Peyer's patch (tissue), 4 donors: ENCODE measurements at places on chromosomes 1 and 21. TPM values are rescaled to one million over a fixed set of nuclear protein-coding genes. Genes with fewer than 3 reads are reported as not detected.

GRCh38 chr1:235917267-235917811, 50.6 kb upstream of the LYST start:
- no peak for DNase-seq

GRCh38 chr1:210364479-210364878, 35.8 kb downstream of the HHAT start:
- DNase-seq = no peak

DNA sequence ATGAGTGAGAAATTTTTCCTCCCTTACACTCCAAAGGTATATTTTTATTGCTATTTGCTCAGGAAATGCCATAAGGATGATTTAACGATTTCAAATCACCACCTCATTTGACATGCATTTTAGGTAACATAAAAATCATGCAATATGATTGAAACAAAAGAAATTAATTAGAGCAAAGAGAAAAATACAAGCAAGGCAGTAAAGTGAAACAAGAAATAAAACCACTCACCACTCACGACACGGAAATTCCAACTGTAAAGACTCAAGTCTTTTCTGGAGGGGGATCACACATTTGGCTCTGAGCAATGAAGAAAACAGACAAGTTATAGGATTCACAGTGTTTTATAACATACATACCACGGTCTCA, 86.8 kb upstream of the ARHGAP29 start:
- DNase-seq = no peak

- DNase-seq = no peak
Measured at GRCh38 chr1:235336903-235337302, 8.5 kb downstream of the GGPS1 start.

- DNase-seq = no peak
Measured at GRCh38 chr1:113429461-113430153, 39.3 kb downstream of the MAGI3 start.

PRAMEF12 gene
- not detected for total RNA-seq

DNA sequence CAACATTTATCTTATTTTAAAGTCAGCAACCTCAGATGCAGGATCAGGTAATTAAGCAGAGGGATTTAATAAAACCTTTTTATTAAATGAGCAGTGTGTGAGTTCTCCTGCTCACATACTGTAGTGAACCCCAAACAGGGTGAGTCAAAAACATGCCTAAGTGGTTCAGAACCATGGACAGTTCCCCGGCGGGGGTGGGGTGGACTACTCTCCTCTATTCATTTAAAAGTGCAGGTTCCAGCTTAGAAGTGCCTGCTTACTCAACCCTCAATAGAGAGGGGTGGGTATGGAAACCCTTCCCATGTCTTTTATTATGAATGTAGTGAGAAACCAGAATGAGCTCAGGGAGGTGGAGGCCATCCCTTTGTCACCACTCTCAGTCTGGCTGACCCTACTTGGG, 397.9 kb downstream of the HHAT start:
- DNase-seq = no peak

GRCh38 chr1:166692346-166692745, 146.9 kb upstream of the POGK start:
- DNase-seq = no peak

- DNase-seq = no peak
Measured at GRCh38 chr1:2428490-2428889, 16.1 kb upstream of the PEX10 start.

DNA sequence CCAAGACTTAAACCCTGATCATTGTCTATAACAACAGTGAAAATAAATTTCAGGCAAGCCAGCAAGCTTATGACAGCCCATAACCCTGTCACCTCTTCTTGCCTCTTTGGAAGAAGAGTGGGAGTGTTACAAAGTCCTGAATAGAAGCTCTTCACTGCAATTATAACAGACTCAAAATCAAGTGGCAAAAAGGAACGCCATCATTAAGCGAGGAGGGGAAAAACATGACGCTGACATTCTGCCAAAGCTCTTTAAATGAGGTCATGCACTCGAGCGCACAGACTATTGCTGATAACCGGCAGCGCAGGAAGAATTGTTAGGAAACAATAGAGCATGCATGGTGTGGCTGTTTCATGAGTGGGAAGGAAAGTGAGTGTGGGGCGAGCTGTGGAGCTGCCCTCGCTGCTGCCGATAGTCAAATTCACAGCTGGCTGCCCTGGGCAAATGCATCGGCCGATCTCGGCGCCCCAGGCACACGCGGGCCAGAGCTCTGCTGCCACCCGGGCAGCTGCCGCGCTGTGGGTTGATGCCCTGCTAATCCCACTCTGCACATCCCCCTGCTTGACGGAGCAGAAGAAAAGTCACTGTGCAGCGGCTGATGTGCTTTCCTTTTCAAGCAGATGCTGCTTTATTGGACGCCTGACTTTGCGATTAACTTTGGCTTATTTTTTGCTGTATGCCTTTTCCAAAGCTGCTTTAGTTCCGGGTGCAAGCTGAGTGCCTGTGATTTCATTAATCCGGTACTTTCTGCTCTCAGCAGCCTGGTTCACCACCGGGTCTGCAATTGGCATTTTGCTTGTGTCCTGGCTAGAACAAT, 102.4 kb upstream of the ST6GALNAC5 start:
- DNase-seq = no peak

CGN gene
- total RNA-seq = 180 TPM

- DNase-seq = no peak
Measured at GRCh38 chr1:45325851-45326506, 716 bp upstream of the HPDL start.

GRCh38 chr1:100631015-100631551, 88.5 kb upstream of the VCAM1 start:
- DNase-seq = no peak

DNA sequence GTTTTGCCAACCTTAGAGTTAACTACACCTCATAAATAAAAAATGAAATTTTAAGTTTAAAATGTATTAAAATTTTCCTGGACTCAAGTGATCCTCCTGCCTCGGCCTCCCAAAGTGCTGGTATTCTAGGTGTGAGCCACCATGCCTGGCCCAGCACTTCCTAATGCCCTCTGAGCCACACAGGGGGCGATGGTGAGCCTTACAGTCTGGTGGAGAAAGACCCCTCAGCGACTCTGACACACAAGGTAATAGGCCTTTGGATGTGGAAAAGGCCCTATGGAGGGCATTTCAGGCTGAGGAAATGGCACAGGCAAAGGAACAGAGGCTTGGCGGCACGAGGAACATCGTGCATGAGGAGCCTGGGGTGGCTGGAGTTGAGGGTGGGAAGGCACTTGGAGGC, 6.7 kb downstream of the CITED4 start:
- no peak for DNase-seq

DNA sequence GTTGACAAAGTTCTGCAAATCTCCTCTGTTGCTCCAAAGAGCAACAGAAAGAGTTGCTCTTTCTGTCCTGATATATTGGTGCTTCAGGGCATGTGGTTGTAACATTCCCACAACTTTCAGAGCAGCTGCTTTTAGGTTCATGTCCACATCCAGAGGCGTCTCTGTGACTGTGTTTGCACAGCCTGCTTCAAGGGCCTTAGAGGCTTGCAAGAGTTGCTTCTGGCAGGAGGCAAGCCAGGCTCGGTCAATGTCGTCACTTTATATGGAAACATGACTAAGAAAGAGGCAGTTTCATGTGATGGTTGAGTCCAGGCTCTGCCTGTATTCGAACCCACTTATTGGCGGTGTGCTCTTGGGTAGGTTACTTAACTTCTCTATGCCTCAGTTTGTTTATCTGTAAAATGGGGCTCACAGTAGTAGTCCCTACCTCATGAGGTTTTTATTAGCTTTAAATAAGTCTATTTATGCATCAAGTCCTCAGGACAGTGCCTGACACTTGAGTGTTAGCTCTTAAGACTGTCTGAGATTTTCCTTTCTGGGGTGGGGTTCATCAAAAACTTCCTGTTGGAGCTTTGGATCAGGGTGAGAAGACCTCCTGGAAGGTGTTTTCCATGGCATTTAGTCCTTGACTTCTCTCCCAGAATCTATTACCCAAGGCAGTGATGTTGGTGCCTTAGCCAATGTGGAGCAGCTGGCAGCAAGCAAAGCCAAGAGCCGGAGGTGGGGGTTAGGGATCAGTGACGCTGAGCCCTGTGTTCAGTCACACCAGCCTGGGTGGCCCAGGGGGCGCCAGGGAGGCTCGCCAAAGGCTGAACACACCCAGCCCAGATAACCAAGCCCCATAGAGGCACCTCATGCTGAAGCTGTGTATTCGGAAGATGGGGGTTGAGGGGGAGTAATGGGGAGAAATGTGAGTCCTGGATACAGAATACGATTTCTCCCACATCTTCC, 18.9 kb downstream of the LHX4 start:
- peak; percentile 21 for DNase-seq

GRCh38 chr1:160466961-160467360, 56.1 kb downstream of the SLAMF6 start:
- no peak for DNase-seq

DNA sequence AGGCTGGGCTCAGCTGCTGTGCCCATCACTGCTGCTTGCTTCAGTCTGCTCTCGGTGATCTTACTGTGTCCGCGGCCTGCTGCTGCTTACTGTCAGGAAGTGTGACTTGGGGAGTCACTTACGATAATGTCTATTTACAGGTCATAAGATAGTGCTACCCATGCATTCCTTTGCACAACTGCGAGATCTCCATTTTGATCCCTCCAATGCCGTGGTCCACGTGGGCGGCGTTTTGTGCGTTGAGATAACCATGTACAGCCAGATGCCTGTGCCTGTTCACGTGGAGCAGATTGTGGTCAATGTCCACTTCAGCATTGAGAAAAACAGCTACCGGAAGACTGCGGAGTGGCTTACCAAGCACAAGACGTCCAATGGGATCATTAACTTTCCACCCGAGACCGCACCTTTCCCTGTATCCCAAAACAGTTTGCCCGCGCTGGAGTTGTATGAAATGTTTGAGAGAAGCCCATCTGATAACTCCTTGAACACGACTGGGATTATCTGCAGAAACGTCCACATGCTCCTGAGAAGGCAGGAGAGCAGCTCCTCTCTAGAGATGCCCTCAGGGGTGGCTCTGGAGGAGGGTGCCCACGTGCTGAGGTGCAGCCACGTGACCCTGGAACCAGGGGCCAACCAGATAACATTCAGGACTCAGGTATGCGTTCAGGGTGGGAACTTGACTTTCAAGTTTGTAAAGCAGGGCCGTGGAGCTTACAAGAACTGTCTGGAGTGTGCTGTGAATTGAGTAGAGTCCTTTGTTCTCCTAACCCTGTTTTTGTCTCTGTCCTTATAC, 24.4 kb upstream of the PWP2 start:
- peak; percentile 45 for DNase-seq

DNA sequence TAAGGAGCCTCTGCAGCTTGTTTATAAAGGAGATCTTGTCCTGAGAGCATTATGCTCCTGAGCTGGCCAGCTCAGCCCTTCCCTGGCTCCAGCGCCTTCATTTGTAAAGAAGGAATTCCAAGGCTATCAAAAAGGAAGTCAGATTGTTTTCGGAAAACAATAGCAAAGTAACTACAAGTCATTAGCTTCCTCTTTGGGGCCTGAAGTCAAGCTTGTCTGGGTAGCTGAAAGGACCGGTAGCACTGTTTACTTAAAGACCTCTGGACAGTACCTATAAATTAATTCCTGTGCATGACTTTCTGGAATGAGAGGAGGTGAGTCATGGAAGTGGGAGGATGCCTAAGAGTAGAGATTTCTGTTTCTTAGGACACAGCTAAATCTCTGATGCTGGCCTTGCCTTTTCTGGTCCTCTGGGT, 20.7 kb upstream of the GJA5 start:
- DNase-seq = no peak

- no peak for DNase-seq
Measured at GRCh38 chr21:38903690-38904139, 98.0 kb downstream of the ETS2 start.

- peak; percentile 34 for DNase-seq
Measured at GRCh38 chr21:44614161-44614631, 2.3 kb downstream of the KRTAP10-8 start.

AADACL3 gene
- not detected for total RNA-seq

- DNase-seq = no peak
Measured at GRCh38 chr1:24992124-24992760, 62.2 kb upstream of the RUNX3 start.

- no peak for DNase-seq
Measured at GRCh38 chr1:202069662-202070061, 53.1 kb upstream of the GPR37L1 start.

GRCh38 chr1:169949139-169949538, 55.4 kb upstream of the SCYL3 start:
- no peak for DNase-seq

BARHL2 gene
- not detected for total RNA-seq

DNA sequence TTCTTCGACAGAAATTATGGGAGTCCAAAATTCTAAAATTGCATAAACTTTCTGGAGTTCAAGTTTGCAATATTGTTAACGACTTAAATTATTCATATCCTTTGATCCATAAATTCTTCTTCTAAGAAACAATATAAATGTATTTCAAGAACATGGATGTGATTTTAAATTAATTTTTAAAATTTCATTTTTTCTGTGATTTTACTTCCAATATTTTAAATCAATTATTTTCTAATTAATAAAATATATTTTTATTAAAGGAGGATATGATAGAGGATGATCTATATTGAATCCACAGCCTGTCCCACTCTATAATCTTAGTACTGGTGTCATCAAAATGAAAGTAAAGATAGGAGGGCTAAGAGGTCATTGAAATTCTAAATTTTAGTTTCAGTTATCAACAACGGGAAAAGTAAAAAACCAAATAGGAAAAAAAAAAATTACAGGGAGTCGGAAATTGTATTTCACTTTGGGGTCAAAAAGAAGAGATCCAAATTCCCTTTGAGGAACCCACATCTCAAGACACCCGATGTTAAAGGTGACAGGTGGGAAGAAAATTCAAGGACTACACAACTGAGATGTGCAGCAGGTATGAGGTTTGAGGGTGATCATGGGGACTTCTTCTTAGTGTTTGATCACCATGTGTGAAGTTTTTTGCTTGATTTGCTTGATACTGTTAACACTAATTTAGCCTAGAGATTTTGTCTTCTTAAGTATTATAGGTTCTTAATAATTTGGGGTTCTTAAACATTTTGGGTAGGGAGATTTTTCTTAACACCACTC, 154.8 kb upstream of the RGS18 start:
- no peak for DNase-seq

DNA sequence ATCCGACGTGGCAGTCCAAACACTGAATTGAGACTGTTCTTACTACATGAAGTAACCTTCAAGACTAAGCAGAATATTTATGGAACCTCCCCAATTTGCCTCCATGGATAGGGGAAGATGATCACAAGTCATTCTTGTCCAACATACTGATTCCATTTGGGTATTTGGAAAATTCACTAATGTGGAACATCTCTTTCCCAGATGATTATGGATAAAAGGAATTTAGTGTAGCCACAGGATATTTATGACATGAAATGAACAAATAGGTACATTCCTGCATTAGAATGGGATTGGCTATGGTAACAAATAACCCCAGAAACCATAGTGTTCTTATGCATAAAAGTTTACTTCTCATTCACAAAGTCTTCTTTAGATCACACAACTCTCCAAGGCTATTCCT, 40.2 kb upstream of the SGIP1 start:
- no peak for DNase-seq

- no peak for DNase-seq
Measured at GRCh38 chr1:12053752-12054548, 9.2 kb upstream of the TNFRSF8 start.

- DNase-seq = no peak
Measured at GRCh38 chr1:219413536-219413935, 199.4 kb downstream of the ZC3H11B start.
